ENCODE measurements at places on chromosomes 6 and 20. TPM values are rescaled to one million over a fixed set of nuclear protein-coding genes. Genes with fewer than 3 reads are reported as not detected.
A peak's percentile ranks its signal among the peaks of the same experiment; 100 is the strongest.

- no peaks in the 10 kb centered on the region for H3K36me3 ChIP-seq
- H3K4me3 ChIP-seq, result no peak overlapping the region
- peak; percentile 48 for DNase-seq
- no peak overlapping the region for H3K27ac ChIP-seq
- H3K4me1 ChIP-seq, result peaks cover 26% of the 10 kb centered on the region
Measured at GRCh38 chr6:149924206-149924932, 1.4 kb upstream of the RAET1G start.

GRCh38 chr20:17797161-17797560, 97.4 kb downstream of the BANF2 start:
- H3K4me1 ChIP-seq, result peaks cover 16% of the 10 kb centered on the region
- no peak overlapping the region for H3K27ac ChIP-seq
- no peak for DNase-seq
- H3K36me3 ChIP-seq, result no peaks in the 10 kb centered on the region

- no peak overlapping the region for H3K27ac ChIP-seq
- no peak for DNase-seq
- no peaks in the 10 kb centered on the region for H3K36me3 ChIP-seq
- no peak overlapping the region for H3K4me3 ChIP-seq
- no peaks in the 10 kb centered on the region for H3K27me3 ChIP-seq
- no peaks in the 10 kb centered on the region for H3K4me1 ChIP-seq
Measured at GRCh38 chr6:117986396-117986795, 79.3 kb downstream of the SLC35F1 start.

DNA sequence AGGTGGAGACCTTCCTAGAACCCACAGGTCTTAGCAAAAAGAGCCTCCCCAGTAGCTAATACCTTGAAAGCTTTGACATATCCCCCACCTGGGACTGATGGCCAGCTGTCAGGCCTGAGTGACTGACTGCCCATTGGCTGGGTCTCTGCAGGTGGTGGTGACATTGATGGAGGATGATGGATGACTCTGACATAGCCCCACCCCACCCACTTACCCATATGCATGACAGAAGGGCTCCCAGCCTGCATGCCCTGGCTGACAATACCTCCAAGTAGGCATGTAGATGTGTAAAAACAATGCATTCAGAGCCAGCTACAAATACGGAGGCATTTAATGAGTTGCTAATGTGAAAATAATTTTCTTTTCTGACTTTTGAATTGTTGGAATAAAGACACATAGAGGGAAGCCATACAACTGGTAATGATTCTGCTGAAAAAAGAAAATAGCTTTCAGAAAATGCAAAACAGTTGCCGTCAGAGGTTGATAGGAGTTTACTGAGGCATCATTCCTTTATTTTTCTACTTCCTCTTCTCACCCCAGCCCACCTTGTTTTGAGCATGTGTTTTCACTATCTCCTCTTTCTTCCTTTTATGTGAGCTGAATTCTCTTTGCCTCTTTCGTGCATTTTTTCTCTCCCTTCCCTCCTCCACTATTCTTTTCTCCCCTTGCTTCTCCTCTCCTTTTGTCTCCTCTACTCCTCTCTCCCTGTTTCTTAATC, 70.6 kb downstream of the OLIG3 start:
- peaks cover 17% of the 10 kb centered on the region for H3K4me1 ChIP-seq
- H3K27me3 ChIP-seq, result no peaks in the 10 kb centered on the region
- no peak overlapping the region for H3K4me3 ChIP-seq
- no peak overlapping the region for H3K27ac ChIP-seq

DNA sequence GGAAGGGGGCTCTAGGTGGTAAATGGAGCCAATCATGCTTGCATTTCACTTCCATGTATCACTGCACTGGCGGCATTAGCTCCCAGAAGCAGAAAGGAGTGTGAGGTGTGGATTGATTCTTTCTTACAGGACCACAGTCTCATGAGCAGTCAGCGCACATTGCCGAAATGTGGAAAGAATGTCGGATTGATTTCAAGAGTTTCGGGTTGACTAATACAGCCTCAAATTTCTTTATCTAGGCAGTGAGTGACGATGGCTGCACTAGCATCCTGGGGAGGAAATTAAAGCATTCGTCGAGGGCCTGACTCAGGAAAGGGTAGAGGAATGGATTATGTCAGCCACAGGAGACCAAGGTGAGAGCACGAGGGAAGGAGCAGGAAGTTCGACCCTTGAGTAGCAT, 222.8 kb upstream of the CDYL start:
- no peaks in the 10 kb centered on the region for H3K27me3 ChIP-seq
- H3K36me3 ChIP-seq, result no peaks in the 10 kb centered on the region
- no peak for DNase-seq
- H3K4me3 ChIP-seq, result no peak overlapping the region

DNA sequence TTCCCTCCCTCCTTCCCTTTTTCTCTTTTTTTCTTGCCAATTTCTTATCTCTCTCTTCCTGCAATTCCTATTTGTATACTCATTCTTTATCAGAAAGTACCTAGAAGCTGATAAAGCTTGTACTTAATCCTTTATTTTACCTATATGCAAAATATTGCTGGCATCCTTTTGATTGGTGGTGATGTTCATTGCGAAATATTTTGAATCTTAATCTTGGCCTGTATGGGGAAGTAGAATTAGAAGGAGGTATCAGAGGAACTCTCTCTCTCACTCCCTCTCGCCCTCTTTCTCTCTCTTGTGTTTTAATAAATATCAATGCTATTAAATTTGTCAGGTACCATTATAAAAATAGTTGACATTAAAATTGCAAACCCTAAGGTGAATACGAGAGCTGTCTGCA, 52.8 kb downstream of the UST start:
- H3K4me1 ChIP-seq, result peaks cover 15% of the 10 kb centered on the region
- no peak overlapping the region for H3K4me3 ChIP-seq
- H3K27me3 ChIP-seq, result no peaks in the 10 kb centered on the region
- no peak overlapping the region for H3K27ac ChIP-seq
- H3K36me3 ChIP-seq, result no peaks in the 10 kb centered on the region
- DNase-seq, result no peak

The GRM1 gene
- 0.19 TPM for total RNA-seq

The ESR1 gene
- 6.4 TPM for total RNA-seq

The KIF6 gene
- 0.75 TPM for total RNA-seq

The DLK2 gene
- not detected for total RNA-seq
